Stimulated activated CD4-positive, alpha-beta T cell treated with anti-CD3 and anti-CD28 coated beads, Interleukin-12 subunit alpha, Interleukin-12 subunit beta, amount 100 ng/mL, for 24 hours (primary cell): ENCODE measurements at places on chromosomes 6 and 20.

DNA sequence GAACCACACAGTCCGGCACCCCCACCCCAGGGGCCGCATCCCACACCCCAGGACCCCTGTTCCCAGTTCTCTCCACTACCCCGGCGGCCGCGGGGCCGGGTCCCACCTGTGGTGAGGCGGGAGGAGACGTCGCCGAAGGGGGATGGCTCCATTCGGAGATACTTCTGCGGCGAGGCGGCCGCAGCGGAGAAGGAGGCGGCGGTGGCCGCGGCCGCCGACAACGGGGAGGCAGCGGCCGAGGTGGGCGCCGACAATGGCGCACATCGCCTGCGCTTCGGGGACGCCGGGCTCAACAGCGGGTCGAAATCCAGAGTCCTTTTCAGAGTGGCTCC lies 723 bp downstream of the AKIRIN2 start:
- DNase-seq: no peak

GRCh38 chr6:146890644-146891434 lies 292.1 kb downstream of the ADGB start:
- no peak for DNase-seq

DNA sequence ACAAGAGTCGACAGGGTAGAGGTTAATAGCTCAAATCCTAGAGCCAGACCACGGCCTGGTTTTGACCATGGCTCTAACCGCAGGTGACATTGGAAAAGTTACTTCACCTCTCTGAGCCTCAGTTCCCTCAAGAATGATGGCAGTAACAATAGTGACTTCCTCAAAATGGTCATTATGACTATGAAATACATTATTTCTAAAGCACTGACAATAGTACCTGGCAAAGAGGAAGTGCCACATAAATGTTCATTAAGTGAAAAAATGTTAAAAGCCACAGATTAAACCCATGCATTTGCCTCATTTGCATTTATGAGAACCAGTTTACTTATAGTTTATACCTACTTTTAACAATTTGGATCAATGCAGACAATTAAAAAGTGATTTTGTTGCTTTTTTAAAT lies 12.3 kb downstream of the BTBD3 start:
- DNase-seq: no peak

- DNase-seq: no peak
These were observed 41.6 kb upstream of the RAB23 start for GRCh38 chr6:57263739-57264138.

- no peak for DNase-seq
These were observed 28.6 kb upstream of the CCN2 start for GRCh38 chr6:131979515-131980337.

DNA sequence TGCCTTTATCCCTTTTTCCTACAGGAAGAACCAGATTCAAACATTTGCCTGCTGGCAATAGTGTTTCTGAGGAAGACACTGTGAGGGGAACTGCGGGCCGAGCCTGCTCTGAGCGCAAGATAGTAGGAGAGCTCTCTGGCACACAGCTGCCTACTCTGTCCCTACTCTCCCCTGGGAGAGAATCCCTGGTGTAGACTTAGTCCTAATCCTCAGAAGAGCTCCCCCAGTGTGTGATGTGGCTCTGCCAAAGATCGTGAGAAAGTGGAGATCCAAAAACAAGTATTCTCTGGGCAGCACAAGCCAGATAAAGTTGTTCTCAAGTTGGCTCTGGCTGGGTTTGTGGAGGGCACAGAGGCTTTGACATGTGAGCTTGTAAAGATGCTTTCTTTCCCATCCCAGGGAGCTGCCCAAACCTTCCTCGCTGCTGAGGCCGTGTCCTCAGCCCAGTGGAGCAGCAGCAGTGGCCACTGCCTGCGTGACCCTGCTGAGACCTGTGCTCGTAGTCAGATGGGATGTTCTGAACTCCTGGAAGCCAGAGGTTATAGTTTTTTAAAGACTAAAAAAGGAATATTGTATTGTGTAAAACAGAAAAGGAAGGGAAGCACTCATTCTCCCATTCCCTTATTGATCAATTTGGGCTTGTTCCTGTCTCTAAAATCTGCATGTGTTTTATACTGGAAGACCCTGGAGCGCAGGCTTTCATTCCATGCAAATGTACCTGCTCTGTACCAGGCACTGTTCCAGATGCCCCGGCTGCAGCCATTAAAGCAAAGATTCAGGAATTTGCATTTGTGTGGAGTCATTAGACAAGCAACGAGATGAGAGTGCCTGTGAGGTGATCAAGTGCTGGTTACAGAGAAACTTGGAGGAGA lies 30.7 kb downstream of the PNLDC1 start:
- DNase-seq: no peak

- DNase-seq: no peak
These were observed 8.5 kb downstream of the HLA-DMB start for GRCh38 chr6:32932132-32932868.

DNA sequence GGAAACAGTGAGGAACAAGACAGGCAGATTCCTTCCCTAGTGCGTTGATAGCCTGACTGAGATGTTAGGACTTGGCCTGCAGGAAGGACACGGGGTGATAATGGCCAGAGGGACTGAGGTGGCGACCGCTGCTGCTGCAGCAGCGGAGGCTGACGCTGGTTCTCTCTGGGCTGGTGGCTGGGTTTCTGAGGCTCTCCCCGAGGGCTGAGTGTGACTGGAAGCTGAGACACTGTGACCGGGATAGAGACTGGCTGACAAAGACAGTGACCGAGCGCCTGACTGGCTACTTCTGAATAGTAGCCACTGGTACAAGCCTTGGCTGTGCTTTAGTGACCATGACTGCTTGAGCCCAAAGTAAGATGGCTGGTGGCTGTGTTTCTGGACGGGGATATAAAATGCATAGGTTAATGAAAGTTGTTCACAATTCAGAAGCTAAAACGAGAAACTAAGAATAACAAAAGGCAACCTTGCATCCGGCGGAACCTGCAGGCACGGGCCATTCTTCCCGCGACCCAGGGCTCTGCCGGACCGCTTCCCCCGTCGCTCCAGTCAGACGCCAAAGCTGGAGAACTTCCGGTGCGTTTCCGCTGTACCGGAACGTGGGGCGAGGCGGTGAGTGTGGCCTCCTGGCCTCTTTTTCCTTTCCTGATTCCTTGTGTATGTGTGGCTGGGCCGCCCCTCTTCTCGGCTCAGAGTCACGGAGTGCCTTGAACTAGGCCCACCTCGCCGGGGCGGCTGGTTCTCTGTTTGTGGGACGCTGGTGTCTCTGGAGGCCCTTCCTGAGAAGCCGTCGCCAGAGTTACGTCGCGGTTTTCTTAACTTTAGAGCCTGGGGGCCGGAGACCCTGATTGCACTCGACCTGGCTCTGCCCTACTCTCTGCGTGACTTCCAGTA lies at the start of gene AAR2:
Gene AAR2, plus strand, starts transcription at position 587 of the 894 bp plus-strand sequence. CDS start 3,391 bp downstream, outside the sequence.
- peak; percentile 77 for DNase-seq

DNA sequence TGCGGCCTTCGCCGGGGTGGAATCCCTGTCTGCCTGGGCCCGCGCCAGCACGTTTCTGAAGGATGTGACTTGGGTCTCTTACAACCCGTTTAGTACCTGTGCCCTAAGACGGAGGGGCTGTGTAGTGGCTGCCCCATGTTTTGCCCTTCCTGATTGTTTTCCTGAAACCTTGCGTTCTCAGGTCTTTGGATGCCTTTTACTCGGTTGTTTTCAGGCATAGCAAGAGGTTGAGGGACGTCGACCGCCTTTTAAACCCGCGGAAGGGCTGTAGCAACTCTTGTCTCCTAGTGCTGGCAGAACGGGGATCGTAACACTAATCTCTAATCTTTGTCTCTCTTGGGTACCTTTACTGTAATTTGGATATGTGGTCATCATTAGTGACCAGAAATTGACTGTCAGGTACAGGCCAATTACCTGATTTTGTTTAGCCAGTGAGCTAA lies 706 bp upstream of the NANP start:
- no peak for DNase-seq

DNA sequence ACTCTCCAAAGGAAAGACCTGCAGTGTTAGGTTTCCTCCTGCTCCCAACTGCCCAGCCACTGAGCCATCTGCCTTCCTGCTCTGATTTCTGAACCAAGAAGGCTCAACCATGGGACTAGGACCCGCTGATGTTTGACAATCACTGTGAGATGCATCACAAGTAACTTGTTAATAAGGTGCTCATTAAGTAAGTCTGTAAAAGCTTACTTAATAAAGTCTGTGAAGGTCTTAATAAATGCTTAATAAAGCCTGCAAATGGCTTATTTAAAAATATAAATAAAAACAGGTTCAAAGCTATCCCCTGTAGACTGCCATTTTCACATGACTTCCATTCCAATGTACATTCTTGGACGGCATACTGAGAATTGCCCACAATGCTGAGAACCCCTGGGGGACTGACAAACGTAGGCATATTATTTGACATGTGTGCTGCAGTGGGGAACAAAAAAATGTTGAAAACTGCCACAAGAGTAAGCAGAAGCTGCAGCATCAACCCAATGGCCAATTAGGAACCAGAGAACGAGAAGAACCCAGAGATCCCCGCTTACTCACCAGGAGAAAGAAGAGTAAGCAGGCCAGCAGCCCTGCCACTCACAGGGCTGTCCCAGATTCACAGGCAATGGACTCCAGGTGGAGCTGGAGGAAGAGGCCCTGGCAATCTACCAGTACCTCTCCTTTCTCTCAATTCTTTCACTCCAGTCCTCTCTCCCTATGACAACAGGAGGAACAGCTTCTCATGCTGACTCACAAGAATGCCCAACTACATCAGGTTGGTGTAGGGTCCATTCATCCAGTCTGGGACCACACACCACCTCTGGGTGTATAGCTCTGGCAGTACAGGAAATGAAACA lies 19.5 kb downstream of the KIF13A start:
- no peak for DNase-seq

GRCh38 chr6:14804785-14805210 lies 441.1 kb upstream of the JARID2 start:
- no peak for DNase-seq

DNA sequence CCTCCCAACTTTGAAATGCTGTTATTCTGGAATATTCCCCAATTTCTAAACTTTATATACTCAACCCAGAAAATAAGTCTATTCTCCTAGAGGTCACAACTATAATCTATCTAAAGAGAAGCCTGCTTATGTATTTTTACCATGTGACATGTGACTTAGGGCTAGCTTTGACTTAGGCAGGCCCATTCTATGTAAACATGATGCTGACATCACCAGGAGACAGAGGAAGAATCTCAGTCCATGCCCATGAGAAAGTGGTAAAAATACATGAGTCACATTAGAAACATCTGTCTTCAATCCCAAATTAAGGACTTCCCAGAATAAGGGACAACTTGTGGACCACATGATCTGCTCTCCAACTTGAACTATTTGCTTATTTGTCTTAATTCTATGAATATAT lies 113.6 kb upstream of the ID4 start:
- DNase-seq: no peak

DNA sequence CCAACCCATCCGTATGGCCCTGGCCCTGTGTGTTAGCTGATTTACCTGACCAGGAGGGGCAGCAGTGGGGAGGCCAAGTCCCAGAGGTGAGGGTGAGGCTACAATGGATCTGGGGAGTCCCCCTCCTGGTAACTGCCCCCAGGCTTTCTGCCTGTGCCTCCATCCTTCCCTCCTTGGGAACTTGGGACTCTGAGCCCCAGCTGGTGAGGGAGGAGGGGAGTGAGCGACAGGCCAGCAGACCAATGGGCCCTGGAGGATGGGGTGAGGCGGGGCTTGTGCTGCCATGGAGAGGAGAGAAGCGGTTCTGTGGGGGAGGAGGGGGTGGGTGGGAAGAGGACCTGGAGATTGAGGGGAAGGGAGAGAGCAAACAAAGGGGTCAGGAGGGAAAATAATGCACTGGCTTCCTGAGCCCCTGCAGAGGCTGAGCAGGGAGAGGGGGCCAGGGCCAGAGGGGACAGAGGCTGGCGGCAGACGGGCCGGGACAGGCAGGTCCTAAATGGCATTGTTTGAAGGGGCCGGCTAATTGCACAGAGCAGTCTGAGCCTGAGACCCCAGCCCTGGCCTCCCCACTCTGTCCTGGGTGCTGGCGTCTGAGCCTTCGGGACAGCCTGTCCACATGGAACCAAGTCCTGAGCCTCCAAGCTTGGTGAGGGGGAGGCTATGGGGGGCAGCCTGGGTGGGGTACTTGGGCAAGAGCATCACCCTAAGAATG lies 17.5 kb downstream of the DNMT3B start:
- DNase-seq: no peak

GRCh38 chr20:4161401-4162251 lies 146.3 kb upstream of the RNF24 start:
- DNase-seq: no peak

- no peak for DNase-seq
These were observed 45.4 kb downstream of the SSR1 start for GRCh38 chr6:7267466-7268091.

- no peak for DNase-seq
These were observed 132.9 kb upstream of the MYLIP start for GRCh38 chr6:15996030-15996429.

DNA sequence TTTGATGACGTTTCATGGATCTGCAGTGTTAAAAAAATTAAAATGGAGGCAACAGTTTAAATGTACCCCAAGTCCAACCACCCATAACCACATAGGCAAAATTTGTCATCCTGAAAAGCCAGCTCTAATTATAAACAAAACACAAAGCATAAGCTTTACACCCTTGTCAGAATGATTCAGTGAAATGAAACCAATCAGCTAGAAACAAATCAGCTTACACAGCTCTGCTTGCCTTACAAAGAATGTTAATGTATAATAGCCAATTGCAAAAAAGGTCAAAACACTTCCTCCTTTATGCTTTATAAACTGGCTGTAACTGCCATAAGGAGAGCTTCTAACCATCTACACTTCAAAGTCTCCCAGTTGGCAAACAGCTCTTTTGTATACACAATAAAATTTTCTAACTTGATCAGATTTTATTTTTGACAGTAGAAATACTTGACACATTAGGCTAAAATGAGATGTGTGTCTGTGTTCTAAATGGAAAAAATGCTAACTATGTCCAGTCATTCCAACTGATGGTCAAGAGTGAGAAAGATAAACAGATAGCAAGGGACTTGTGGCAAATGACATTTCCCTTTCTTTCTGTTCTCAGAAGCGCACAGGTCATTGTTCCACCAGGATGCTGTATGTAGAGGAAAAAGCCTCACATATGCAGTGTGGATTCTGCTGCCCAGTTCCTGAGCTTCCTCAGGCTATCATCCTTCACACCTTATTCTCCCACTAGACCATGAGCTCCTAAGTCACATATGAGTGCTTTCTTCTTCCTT lies 344.3 kb upstream of the ID4 start:
- DNase-seq: no peak

DNA sequence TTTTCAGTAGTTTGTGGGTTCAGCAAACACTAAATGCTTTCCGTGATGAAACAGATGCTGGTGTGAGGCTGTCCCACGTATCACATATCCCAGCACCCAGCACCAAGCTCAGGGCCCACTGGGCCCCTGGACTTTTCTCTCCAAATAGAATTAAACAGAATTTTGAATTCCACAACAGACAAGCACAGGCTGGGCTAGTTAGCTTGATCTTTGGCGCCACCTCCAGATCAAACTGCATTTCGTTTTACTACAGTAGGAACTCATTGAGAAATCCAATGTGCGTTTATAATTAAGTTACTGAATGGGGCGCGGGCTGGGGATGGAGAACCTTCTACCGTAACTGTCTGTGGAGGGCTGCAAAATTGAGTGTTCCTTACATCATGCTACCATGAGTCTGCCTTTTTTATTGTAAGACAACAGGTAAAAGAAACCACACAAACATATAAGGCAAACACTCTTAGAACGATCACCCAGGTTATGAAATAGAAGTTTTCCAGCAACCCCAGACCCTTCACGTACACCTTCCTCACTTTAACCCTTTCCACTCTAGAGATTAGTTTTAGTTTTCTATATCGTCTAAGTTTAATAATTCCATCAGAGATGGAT lies 107.8 kb downstream of the ZFP64 start:
- DNase-seq: no peak

GRCh38 chr6:44021589-44022295 lies 105.5 kb downstream of the MRPL14 start:
- no peak for DNase-seq
